ENCODE measurements at places on chromosomes 3 and 15. TPM values are rescaled to one million over a fixed set of nuclear protein-coding genes. Genes with fewer than 3 reads are reported as not detected.

The ZNF502 gene
- 1.8 TPM for total RNA-seq

The CACNA2D2 gene
- total RNA-seq, result 0.42 TPM

The CRYGS gene
- total RNA-seq, result 0.57 TPM

The FAM219B gene
- total RNA-seq, result 32.3 TPM

The CRABP1 gene
- 1.0 TPM for total RNA-seq

The CPNE4 gene
- total RNA-seq, result 4.4 TPM

The P2RY14 gene
- not detected for total RNA-seq

The DUOX1 gene
- total RNA-seq, result not detected

The EDC3 gene
- total RNA-seq, result 20.3 TPM

The ADIPOQ gene
- total RNA-seq, result not detected

The DUSP7 gene
- total RNA-seq, result 16.0 TPM

The APOD gene
- total RNA-seq, result 0.51 TPM

The GP9 gene
- total RNA-seq, result not detected

The CAND2 gene
- total RNA-seq, result 0.26 TPM

The MYL3 gene
- not detected for total RNA-seq

The C3orf49 gene
- not detected for total RNA-seq

The CPA3 gene
- total RNA-seq, result not detected

The NR1I2 gene
- not detected for total RNA-seq

The TMEM42 gene
- total RNA-seq, result 8.8 TPM

The IL17RB gene
- total RNA-seq, result 0.83 TPM

The ALG1L2 gene
- total RNA-seq, result not detected

The EAF1 gene
- 18.8 TPM for total RNA-seq

The SCN5A gene
- total RNA-seq, result 1.3 TPM

The IL17RE gene
- total RNA-seq, result 1.0 TPM

The SLCO2A1 gene
- total RNA-seq, result 0.06 TPM

The MYO5C gene
- total RNA-seq, result 5.4 TPM

The GOLGA6L10 gene
- 0.56 TPM for total RNA-seq

The RTP3 gene
- not detected for total RNA-seq

The DNAH12 gene
- total RNA-seq, result 0.12 TPM

The FAM81A gene
- 17.3 TPM for total RNA-seq

The GRM2 gene
- 0.11 TPM for total RNA-seq

The UBL7 gene
- 40.7 TPM for total RNA-seq

The ANKDD1A gene
- total RNA-seq, result 2.0 TPM

The CMSS1 gene
- total RNA-seq, result 49.5 TPM

The SETD5 gene
- 49.0 TPM for total RNA-seq

The CFAP44 gene
- 2.6 TPM for total RNA-seq
